ENCODE measurements at places on chromosomes 7 and 10.

- no peak for DNase-seq
Observed at GRCh38 chr10:84204122-84204521, 9.8 kb downstream of the CDHR1 start.

DNA sequence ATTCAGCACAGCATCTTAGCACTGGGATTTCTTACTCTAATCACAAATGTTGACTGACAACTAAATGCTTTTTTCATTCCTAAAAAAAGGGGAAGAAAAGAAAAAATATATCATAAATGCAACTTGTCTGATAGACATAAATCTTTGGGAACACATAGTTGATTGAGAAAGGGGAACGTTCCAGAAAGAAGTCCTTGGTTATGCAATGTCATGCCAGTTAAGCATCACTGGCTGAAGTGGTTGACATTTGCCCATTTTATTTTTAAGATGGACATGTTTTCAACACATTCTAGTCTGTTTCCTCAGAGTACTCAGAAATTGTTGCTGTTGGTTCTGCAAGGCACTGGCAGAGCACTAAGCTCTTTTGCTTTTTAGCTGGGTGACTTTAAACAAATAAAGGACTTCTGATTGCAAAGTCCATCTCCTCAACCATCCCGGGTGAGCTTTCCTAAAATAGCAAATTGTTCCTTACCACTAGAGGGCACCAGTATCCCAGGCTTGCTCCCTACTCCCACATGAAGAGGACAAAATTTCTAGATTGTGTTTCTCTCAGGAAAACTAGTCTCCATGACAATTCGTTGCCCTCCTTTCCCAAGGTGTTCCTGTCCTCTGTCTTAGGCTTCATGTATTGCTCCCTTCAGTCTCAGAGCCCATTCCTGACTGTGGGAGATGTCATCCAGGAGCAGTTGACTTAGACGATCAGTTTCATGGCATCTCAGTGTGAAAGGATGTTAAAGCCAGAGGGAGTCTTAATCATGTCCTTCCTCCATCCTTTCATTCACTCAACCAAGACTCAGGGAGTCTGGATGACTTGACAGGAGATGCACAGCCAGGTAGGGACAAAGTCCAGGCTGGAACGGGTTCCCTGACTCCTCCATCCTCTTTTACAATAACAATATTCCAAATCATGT, 23.9 kb downstream of the OPALIN start:
- peak; percentile 72 for DNase-seq

GRCh38 chr7:48312151-48312550, 140.9 kb downstream of the ABCA13 start:
- DNase-seq: no peak

- DNase-seq: no peak
Observed at GRCh38 chr7:30927040-30927439, 15.4 kb downstream of the AQP1 start.

DNA sequence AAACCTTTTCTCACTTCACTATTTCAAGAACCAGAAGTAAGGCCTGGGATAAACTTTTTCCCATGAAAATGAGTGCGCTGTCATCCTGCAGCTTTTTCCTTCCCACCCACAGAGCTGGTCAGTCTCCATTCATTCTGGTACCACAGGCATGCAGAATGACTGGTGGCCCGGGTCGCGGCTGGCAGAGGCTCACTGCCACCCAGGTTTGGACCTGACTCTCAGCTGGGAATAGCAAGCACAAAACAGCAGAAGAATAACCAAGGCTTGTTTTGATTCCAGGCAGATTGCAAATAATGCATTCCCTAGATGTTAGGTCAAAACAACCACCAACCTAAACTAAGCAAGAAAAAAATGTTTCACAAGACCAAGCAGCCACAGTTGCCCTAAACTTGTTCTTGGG, 190.5 kb upstream of the NRP1 start:
- no peak for DNase-seq

DNA sequence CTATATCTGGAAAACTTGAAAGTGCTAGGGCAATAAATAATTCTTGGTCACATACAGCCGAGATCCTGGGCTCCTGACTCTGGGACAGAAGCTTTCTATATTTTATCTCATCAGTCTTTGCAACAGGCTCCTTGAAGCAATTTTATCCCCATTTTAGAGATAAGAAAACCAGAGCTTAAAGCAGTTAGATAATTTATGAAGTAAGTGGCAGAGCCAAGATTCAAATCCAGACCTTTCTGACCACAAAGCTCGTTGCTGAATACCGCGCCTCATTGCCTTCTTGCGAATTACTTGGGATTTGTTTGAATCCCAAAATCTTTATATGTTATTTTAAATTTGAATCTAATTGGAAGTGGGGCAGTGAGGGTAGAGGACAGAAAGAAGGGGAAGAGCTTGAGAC, 106.0 kb downstream of the TCF7L2 start:
- DNase-seq: no peak

- DNase-seq: no peak
Observed at GRCh38 chr10:97913193-97913592, 63.5 kb downstream of the GOLGA7B start.

GRCh38 chr10:24947304-24948097, 4.9 kb downstream of the PRTFDC1 start:
- DNase-seq: no peak

GRCh38 chr10:17912754-17913153, 39.0 kb upstream of the SLC39A12 start:
- DNase-seq: no peak

- DNase-seq: no peak
Observed at GRCh38 chr10:78508955-78509748, 475.5 kb downstream of the RPS24 start.

Measured in G401 (cell line).